ENCODE measurements at places on chromosomes 1 and 21.
A peak's percentile ranks its signal among the peaks of the same experiment; 100 is the strongest.

GRCh38 chr1:21594935-21595897 is 73.9 kb downstream of the RAP1GAP start:
- peak; percentile 29 for DNase-seq

- DNase-seq = no peak
Measured at GRCh38 chr1:67801903-67802302, 31.4 kb downstream of the GNG12 start.

DNA sequence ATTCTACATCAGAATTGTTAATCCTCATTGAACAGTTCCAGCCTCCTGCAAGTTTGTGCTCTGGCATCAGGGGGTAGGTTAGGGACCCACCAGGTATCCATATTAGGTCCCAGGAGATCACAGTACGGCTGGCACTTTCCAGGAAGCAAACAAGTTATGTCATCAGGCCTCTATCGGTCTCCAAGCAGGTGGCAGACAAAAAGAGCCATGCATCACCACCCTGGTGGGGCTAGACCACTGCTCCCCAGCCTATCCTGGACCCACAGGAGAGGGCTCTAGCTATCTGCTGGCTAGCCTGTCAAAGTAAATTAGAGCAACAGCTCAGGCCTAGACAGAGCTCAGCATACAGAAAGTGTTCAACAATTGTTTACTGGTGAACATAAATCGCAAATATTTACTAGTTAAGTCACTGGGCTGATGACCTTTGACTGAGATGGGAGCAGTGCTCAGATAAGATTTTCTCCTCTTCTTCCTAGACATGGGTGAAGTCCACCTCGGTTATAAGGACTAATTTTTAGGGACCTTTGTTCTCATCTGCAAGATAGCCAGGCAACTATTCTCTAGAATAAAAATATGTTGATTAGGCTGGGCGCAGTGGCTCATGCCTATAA is 6.4 kb downstream of the NUAK2 start:
- DNase-seq = no peak

DNA sequence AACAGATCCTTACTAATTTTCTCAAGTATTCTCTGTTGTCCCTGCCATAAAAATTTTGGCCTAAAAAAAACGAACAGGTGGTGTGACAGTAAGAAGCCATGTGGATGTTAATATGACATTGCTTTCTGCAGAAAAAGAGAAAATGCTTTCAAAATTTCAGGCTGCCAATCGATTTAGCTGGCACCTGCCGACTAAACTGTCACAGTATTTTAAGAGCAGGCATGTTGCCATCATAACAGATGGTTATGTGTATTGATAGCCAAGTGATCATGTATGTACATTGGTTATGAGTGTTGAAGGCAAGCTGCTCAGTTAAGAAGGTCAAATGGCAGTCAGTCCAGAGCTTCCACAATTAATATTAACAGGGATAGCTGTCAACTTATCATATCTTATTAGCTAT is 1017.0 kb downstream of the MRPL39 start:
- DNase-seq = no peak

DNA sequence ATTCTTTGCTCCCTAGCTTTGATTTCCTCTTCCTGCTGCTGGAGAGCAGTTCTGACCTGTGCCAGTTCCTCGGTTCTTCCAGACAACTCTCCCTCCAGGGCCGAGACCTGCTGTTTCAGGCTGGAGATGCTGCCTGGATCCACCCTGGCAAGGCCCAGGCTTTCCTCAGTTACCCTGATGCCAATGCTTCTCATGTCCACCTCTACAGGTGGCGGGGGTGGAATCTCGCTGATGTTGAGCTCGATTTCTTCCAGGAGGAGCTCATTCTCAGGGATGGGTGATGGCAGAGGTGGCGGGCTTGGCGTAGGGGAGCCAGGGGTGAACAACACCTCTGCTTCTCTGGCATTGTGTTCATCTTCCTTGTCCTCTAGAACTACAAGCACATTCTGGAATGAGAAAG is 45.3 kb downstream of the KANK4 start:
- DNase-seq = no peak

DNA sequence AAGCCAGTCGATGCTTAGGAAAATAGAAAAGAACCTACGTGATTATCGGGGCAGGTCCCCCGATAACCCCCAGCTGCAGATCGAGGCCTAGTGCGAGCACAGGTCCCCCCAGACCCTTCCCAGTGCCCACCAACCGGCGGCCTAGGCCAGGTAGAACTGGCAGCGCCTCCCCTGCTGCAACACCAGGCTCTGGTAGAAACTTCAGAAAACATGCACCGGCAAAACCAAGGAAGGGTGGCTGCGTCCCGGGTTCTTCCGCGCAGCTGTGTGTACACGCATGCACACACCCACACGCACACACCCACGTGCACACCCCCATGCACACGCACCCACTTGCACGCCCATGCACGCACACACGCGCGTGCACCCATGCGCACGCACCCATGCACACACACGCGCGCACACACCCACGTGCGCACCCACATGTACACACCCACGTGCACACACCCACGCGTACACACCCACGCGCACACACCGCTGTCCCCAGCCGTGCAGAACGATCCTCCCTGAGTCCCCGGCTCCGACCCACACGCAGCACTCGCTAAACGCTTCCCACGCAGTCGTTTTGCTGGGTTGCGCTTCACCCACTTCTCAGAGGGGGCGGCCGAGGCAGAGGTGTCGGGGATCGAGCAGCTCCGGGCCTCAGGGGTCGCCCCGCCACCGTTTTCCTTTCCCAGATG is 5.2 kb downstream of the TSPEAR start:
- DNase-seq = no peak

GRCh38 chr1:181522864-181523263 is 39.5 kb downstream of the CACNA1E start:
- DNase-seq = no peak

DNA sequence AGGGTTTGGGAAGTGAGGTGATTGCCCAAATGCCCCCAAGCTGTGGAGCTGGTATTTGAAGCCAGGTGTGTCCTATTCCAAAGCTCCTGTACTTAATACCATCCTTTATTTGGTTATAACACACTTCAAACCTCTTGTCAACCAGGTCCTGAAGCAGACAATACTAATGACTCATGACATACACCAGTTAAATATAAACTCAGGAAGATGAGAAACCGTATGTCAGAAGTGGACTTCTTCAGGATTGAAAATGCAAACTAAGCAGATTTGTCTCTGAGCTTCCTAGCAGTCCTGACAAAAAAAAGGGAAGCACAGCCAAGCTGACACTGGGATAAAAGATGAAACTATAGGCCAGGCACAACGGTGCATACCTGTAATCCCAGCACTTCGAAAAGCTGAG is 70.6 kb downstream of the ALPL start:
- peak; percentile 54 for DNase-seq

- DNase-seq = no peak
Measured at GRCh38 chr1:17819129-17819802, 64.1 kb downstream of the ACTL8 start.

- no peak for DNase-seq
Measured at GRCh38 chr1:49651136-49651535, 372.6 kb downstream of the AGBL4 start.

DNA sequence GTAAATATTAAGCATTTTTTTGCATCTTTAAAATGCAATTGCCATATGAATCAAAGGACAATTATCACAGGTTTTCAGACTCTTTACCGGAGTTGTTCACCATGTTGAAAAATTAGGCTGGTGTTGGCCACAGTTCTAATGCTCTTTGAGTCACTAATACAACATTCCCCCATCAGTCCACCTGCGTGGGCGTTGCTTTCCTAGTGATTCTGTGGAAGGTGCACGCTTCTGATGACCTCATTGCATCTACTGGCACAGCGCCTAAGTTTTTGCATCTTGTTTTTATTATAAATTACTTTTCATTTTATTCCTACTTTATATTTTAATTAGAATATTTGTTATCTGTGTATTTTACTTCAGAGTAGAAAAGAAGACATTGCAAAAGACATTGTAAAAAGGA is 4.7 kb upstream of the F5 start:
- DNase-seq = no peak

- peak; percentile 8 for DNase-seq
Measured at GRCh38 chr1:20981915-20982314, 194.8 kb downstream of the EIF4G3 start.

- DNase-seq = no peak
Measured at GRCh38 chr1:8540971-8541370, 223.1 kb downstream of the SLC45A1 start.

DNA sequence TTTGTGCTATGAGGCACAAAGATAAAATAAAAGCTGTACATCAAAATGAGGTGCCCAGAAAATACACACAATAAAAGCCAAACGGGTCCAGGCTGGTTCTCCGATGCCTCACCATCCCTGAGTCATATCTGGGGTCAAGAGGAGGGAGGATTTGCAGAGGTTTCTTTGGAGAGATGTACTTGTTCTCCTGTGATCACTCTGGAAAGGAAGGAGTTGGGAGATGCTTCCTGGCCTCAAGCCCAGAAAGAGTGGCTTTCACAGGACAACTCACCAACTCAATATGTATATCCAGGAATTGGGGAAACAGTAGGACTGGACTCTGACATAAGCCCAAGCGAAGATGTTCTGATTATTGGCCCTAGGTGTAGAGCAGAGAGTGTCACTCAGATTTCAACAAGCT is 51.9 kb downstream of the DIPK1A start:
- no peak for DNase-seq

DNA sequence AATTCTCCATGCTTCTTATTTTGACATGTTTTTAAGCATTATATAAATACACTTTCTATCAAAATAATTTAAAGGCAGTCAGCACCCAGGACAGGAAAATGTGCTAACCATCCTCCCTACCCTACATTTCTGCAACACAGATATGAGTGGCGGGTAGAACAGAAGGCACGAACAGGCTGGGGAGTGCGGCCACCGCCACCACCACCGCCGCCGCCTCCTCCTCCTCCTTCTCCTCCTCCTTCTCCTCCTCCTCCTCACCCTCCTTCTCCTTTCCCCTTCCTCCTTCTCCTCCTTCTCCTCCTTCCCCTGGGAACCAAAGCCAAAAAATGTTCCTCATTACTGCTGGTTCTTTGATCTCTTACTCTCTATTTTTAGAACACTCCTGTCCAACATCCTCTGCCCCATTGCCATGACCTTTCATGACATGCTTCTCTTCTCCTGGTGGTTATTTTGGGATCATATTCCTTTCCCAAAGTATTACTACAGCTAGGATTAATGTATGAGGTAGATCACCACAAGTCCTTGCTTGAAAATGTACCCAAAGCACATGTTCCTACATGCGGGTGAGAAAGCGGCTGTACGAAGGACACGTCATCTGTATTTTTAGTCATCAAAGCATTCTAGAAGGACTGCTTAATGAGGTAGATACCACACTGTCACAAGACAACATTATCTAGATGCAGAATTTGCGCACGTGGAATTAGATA is 24.5 kb upstream of the CCN1 start:
- peak; percentile 26 for DNase-seq

- DNase-seq = no peak
Measured at GRCh38 chr21:44054710-44055109, 42.6 kb downstream of the TRAPPC10 start.
